CD4-positive, CD25-positive, alpha-beta regulatory T cell (primary cell): ENCODE measurements at places on chromosomes 7 and 10.

DNA sequence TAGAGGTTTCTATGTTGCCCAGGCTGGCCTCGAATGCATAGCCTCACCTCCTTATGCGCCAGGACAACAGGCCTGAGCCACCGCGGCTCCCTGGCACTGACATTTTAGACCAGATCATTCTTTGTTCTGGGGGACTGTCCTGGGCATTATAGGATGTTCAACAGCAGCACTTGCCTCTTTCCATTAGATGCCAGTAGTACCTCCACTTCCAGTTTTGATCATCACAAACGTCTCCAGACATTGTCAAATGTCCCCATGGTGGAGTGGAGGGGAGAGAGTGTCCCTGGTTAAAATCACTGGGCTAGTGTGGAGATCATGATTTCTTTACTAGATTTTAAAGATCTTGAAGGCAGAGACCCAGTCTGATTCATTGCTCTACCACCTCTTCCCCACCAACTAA lies 125.2 kb upstream of the MKLN1 start:
- no peak for DNase-seq

- DNase-seq, result no peak
These were observed 60.0 kb downstream of the PLXNA4 start for GRCh38 chr7:132516042-132516840.

DNA sequence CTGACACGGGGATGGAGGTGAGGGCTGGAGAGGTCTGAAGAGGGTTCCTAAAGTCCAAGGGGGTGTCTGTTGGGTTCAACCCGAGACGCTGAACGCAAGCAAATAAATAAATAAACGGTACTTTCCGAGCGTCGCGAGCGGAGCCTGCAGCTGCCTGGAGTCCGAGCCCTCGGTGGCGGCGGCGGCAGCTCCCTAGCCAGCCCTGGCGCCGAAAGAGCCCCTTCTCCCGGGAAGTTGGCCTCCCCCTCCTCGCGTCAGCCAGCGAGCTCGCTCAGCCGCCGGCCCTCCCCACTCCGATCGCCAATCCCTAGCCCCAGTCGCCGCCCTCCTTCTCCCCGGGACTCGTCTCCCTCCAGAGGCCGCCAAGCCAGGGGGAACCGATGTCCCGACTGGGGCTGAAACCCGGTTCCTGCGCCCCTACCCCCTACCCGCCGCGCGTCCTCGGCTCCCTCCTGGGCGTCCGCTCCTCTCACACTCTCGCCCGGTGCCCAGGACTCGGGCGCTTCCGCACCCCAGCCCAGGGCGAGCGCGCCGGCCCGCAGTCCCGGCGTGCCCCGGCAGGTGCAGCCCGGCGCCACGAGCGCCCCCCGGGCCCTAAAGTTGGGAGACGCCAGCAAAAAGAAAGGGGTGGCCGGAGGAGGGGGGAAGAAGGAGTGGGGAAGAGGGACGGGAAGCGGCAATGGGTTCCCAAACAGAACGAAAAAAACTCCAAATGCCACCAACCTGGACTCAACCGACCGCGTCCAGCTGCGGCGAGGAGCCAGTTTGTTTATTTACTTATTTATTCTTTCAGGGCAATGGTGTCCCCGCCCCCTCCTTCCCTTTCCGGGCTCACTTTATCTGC lies at the start of gene GFRA1:
Gene GFRA1 (minus strand): TSS at position 767 of the 844 bp plus-strand sequence. CDS start 1,177 bp downstream, outside the sequence.
- DNase-seq, result no peak

GRCh38 chr7:34787586-34787985 lies 129.6 kb downstream of the NPSR1 start:
- no peak for DNase-seq

- no peak for DNase-seq
These were observed 3.7 kb upstream of the ELFN1 start for GRCh38 chr7:1666317-1666822.
